ENCODE measurements at places on chromosomes 1 and 21. TPM values are rescaled to one million over a fixed set of nuclear protein-coding genes. Genes with fewer than 3 reads are reported as not detected.

- H3K36me3 ChIP-seq, result no peaks in the 10 kb centered on the region
- peaks cover 55% of the 10 kb centered on the region for H3K27me3 ChIP-seq
- H3K27ac ChIP-seq, result no peak overlapping the region
- H3K4me3 ChIP-seq, result no peak overlapping the region
- no peak for DNase-seq
Measured at GRCh38 chr1:85577419-85578320, 2.9 kb upstream of the CCN1 start.

GRCh38 chr1:41681331-41682098 is 197.0 kb upstream of the EDN2 start:
- no peak for DNase-seq
- H3K36me3 ChIP-seq, result no peaks in the 10 kb centered on the region
- H3K4me3 ChIP-seq, result no peak overlapping the region
- H3K27me3 ChIP-seq, result no peaks in the 10 kb centered on the region

GRCh38 chr1:64934878-64935275 is 31.5 kb downstream of the JAK1 start:
- H3K4me3 ChIP-seq, result no peak overlapping the region
- H3K36me3 ChIP-seq, result no peaks in the 10 kb centered on the region
- no peaks in the 10 kb centered on the region for H3K27me3 ChIP-seq

DNA sequence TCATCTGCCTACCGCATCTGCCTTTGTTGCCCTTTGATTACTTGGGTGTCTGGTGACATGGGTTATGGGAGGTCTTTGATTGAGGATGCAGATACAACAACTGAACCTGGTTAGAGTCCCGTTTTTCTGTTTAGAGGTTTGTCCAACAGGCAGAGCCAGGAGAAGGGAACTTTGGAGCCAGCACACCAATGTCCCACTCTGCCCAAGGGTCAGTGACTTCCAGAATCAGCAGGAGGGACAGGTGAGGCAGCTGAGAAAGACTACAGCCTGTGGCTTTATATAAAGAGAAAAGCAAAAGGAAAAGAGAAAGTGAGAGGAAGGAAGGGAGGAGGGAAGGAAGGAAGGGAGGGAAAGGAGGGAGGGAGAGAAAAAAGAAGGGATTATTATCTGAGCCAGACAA is 101.5 kb upstream of the ZNF644 start:
- H3K27me3 ChIP-seq, result no peaks in the 10 kb centered on the region
- H3K36me3 ChIP-seq, result no peaks in the 10 kb centered on the region
- DNase-seq, result no peak
- no peak overlapping the region for H3K27ac ChIP-seq
- H3K4me3 ChIP-seq, result no peak overlapping the region

Gene TMEM240
- not detected for polyA plus RNA-seq

DNA sequence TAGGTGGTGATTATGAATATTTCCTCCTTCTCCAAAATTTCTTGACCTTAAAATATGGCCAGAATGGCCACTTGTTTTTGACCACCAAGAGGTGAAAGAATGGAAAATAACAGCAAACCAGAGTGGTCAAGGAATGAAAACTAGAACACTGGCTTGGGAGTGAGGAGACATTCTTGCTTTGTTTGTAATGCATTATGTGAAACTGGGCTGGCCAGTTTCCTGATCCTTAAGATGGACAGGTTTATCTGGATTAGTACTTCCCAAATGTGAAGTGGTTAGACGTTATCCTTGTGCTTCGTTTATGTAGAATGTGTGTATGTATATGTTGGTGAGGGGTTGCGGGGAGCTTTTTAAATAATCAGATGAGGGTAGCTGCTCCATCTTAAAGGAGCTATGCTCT is 12.8 kb downstream of the PLA2G4A start:
- no peak overlapping the region for H3K27ac ChIP-seq
- H3K4me3 ChIP-seq, result no peak overlapping the region
- H3K36me3 ChIP-seq, result peaks cover 5% of the 10 kb centered on the region
- no peaks in the 10 kb centered on the region for H3K27me3 ChIP-seq
- DNase-seq, result no peak

DNA sequence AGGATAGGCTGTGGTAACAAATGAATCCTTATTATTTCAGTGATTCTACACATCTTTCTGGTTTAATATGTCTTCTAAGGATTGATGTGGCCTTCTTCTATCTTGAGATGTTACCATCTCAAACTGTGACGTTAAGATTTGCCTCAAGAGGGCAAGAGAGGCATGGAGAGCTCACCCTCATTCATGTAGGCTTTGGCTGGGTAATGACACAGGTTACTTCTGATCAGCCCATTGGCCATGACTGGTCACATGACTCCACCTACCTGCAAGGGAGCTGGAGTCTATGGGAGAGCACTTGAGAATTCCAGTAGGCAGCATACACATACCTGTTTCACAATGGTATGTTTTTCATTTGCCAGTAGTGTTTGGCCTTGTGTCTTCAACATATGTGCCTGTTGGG is 30.0 kb downstream of the CACHD1 start:
- H3K27ac ChIP-seq, result no peak overlapping the region
- no peak overlapping the region for H3K4me3 ChIP-seq
- no peaks in the 10 kb centered on the region for H3K27me3 ChIP-seq
- H3K36me3 ChIP-seq, result no peaks in the 10 kb centered on the region
- no peak for DNase-seq

Gene PIGM
- polyA plus RNA-seq, result 4.0 TPM

DNA sequence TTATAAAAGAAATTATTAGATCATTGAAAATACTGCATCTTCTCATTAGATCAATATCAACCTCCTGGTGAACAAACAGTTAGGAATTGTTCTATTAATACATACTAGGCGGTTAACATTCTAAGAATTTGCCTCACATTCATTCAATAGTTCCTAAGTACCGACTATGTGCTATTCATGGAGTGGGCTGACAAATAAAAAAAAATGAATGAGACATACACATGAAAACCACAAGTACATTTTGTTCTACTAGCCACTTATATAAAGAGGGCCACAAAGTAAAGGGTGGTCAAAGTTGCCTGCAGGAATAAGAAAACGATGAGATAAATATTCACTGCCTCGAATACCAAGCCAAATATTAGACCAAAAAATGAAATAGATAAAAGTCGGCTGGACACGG is 294.4 kb downstream of the SDCCAG8 start:
- no peaks in the 10 kb centered on the region for H3K36me3 ChIP-seq
- H3K27me3 ChIP-seq, result no peaks in the 10 kb centered on the region
- H3K4me1 ChIP-seq, result no peaks in the 10 kb centered on the region
- no peak overlapping the region for H3K27ac ChIP-seq
- H3K4me3 ChIP-seq, result no peak overlapping the region

- H3K4me3 ChIP-seq, result no peak overlapping the region
- DNase-seq, result peak; percentile 76
- H3K36me3 ChIP-seq, result peaks cover 22% of the 10 kb centered on the region
- H3K4me1 ChIP-seq, result peaks cover 48% of the 10 kb centered on the region
- H3K27me3 ChIP-seq, result no peaks in the 10 kb centered on the region
Measured at GRCh38 chr1:27098431-27099134, 56.3 kb downstream of the SLC9A1 start.

DNA sequence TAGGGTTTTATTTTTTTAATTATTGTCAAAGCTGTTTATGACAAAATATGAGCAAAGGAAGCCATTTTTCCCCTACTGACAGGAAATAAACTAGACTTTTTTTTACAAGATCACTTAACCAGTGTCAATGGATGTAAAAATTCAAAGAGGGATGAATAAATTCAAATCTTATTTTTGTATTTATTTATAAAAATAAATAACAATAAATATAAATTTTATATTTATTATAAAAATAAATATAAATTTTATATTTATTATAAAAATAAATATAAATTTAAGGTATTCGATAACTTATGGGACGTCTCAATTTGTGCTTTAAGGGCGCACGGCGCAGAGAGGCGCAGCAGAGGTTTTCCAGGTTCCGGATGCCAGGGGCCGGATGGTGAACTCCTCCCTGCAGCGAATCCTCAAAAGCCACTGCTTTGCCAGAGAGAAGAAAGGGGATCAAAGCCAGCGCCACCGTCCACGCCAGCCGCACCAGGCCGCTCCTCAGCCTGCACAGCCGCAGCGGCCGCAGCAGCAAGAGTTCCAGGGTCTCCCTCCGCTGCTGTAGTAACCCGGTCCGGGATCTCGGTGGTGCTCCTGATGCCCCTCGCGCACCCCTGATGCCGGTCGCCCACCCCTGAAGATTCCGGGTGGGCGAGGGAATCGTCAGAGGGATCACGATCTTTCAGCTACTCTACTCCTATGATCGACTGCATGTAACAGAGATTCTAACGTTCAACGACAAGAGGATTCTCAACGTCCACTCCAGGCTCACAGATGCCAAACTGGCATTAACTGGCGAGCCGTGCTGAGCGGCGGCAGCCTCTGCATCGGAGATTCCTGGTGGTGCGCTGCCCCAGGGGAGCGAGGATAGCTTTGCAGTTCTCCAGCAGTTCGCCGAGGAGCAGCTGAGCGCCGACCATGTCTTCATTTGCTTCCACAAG is 28.5 kb upstream of the RLF start:
- H3K4me1 ChIP-seq, result no peaks in the 10 kb centered on the region
- H3K27me3 ChIP-seq, result no peaks in the 10 kb centered on the region
- no peak overlapping the region for H3K4me3 ChIP-seq
- no peaks in the 10 kb centered on the region for H3K36me3 ChIP-seq
- H3K27ac ChIP-seq, result no peak overlapping the region

DNA sequence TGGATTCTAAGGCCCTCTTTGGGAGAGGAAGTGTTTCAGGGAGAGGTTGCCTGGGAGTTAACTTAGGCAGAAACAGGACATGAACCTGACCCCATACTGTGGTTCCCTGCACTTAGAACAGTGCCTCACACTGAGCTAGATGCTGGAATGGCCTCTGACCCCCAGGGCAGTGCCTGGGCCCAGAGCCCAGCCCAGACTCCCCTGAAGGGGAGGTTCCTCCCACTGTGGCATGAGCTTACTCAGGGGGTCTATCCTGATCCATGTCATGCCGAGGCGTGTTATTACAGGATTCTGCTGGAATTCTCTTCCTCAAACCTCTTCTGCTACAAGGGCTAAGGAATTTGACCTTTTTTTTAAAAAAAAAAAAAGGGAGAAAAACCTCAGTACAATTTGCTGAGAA is 72.2 kb downstream of the MRPL37 start:
- no peaks in the 10 kb centered on the region for H3K27me3 ChIP-seq
- H3K4me3 ChIP-seq, result no peak overlapping the region
- H3K36me3 ChIP-seq, result no peaks in the 10 kb centered on the region
- no peak overlapping the region for H3K27ac ChIP-seq
- no peak for DNase-seq

DNA sequence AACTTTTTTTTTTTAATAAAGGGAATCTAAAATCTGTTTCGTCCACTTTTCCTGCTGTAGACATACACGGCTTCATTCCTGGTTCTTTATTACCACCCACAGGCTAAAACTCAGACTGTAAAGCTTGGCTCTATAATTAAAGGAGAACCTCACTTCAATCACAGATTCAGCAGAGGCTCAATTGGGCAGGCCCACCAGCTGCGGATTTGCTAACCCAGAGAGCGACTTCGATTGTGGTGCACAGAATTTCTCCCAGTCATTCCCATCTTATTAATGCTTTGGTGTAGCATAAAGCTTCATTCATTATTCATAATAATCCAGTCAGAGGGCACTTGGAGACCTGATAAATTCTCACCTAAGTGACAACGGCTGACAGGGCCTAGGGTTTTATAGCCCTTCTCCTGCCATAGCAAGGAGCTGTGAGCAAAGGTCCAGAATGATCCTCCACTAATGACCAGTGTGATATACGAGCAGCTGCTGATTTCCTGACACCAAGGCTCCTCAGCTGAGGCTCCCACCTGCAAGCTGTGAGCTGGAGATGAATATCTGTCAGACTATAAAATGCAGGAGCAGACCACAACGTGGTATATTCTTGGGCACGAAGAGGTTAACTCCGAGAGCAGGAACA is 149.0 kb downstream of the ATP6V1G3 start:
- no peaks in the 10 kb centered on the region for H3K4me1 ChIP-seq
- H3K4me3 ChIP-seq, result no peak overlapping the region

DNA sequence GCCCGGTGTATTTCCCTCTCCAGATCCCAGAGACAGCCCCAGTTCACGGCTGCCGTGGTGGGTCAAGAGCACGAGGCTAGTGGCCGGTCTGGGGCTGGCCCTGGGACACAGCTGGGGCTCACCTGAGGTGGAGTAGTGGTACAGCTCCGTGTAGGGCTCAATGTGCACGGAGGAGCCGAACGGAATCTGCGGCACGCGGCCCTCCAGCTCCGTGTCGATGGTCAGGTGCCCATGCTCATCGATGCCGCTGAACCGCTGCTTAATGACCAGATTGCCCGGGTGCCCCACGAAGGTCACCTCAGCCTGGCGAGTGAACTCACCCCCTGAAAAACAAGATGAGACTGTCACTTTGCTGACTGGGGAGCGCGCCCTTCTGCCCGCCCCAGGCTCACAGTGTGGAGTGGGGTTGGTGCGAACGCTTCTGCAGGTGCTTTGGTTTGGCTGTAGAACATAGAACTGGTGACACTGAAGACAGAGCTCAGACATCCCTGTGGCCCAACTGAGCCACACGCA is 35.4 kb downstream of the NID1 start:
- H3K4me3 ChIP-seq, result no peak overlapping the region
- H3K27ac ChIP-seq, result no peak overlapping the region
- H3K36me3 ChIP-seq, result peaks cover 17% of the 10 kb centered on the region
- DNase-seq, result no peak

Measured in CD14-positive monocyte (primary cell).